ENCODE measurements at places on chromosomes 4 and X.

DNA sequence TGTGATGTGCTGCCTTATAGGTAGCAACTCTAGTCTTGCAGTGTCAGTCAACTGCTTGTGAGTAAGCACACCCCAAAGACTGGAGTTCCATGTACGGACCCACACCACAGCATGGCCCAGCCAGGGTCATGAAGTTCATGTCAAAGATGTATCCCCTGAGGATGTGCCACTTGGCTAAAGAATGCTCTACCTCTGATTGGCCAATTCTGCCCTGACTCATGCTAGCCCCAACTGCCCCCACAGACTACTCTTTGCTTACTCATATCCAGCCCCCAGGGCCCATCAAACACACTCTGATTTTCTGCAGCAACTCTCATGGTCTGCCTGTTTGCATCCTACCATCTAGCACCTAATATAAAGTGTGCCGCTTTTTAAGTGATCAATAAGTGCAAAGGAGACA lies 62.5 kb downstream of the CHRDL1 start:
- no peak for DNase-seq

DNA sequence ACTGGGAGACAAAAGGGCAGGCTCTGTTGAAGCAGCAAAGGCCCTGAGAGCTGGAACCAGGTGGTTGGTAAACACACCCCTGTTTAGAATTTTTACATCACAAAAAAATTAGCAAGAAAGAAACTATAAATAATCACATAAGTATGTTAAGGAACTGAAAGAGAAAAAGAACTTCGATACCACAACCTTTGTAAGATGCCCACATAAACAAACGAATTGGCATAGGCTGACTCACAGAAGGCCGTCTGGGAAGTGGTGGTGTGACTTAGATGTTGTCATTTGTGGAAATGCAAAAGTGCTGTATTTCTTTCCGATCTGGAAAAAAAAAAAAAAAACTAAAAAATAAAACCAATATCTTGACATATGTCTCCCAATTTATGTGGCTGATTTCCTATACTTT lies 235.1 kb downstream of the USP46 start:
- no peak for DNase-seq

DNA sequence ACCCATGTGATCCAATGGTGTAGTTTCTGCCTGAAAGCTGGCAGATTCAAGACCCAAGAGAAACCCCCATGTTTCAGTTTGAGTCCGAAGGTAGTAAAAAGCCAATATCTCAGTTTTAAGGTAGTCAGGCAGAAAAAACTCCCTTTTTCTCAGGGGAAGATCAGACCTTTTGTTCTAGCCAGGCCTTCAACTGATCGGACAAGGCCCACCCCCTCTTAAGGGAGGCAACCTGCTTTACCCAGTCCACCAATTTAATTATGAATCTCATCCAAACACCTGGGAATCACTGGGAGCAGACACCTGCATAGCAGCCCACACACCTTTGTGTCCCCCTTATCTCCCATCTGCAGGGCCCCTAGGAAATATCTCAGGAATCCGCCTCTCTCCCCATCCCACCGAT lies 322.0 kb downstream of the STK32B start:
- DNase-seq: no peak

- DNase-seq: no peak
Measured at GRCh38 chrX:150967786-150968185, 15.3 kb upstream of the HMGB3 start.

GRCh38 chrX:136028383-136028984 lies 43.2 kb downstream of the SLC9A6 start:
- DNase-seq: peak; percentile 3

DNA sequence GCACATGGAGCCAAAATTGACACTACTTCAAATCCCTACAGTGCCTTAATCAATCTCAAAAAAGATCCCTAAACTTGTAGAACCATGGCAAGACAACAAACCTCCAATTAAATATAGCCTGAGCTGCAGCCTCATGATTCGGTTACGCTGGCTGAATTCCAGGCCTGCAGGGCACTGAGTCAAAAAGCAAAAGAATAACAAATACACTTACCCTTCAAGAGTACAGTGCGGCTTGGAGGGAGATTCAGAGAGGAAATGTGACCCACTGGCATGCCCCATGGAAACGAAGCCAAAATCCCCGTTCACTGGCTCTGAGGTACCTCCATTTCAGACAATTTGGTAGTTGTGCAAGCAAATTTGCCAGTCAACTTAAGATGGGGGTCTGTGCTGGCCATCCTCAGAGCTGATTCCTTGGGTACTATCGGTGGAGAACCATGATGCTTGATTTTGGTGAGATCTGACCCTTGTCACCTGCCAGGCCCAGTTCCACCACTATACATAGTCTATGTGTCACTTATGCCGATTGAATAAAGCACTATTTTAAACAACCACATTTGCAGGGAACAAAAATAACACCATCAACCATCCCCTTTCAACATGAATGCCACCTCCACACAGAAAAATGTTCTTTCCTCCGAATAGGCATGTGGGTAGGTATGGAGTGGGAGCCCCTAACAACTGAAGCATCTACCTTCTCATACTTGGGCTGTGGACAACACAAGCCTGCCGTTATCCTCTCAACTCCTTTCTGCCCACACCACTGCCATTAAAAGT lies 2.1 kb downstream of the C4orf54 start:
- no peak for DNase-seq

GRCh38 chrX:83759872-83760271 lies 101.1 kb upstream of the CYLC1 start:
- DNase-seq: no peak

GRCh38 chrX:109902665-109903064 lies 100.2 kb upstream of the TMEM164 start:
- DNase-seq: no peak

GRCh38 chr4:2787230-2788100 lies 5.4 kb upstream of the SH3BP2 start:
- DNase-seq: peak; percentile 92

- DNase-seq: no peak
Measured at GRCh38 chr4:121212806-121213205, 48.7 kb upstream of the TNIP3 start.

All from CD14-positive monocyte (primary cell).